ENCODE measurements at places on chromosomes 2 and 18.

DNA sequence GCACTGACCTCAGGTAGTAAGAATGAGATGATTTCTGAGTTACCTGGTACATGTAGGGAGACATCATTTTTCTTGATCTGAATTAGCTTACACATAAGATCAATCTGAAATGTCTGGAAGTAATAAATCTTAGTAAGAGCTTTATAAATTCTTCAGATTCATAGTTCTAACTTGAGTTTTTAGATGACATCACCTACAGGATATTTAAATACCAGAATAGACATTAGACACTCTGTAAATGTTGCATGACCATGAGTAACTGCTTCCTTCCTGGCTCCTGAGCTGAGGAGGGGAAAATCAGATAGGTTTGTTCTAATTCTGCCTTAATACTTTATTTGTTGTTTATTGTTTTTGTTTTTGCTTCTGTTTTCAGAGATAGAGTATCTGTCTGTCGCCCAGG lies 181.8 kb downstream of the PHLPP1 start:
- DNase-seq, result no peak

DNA sequence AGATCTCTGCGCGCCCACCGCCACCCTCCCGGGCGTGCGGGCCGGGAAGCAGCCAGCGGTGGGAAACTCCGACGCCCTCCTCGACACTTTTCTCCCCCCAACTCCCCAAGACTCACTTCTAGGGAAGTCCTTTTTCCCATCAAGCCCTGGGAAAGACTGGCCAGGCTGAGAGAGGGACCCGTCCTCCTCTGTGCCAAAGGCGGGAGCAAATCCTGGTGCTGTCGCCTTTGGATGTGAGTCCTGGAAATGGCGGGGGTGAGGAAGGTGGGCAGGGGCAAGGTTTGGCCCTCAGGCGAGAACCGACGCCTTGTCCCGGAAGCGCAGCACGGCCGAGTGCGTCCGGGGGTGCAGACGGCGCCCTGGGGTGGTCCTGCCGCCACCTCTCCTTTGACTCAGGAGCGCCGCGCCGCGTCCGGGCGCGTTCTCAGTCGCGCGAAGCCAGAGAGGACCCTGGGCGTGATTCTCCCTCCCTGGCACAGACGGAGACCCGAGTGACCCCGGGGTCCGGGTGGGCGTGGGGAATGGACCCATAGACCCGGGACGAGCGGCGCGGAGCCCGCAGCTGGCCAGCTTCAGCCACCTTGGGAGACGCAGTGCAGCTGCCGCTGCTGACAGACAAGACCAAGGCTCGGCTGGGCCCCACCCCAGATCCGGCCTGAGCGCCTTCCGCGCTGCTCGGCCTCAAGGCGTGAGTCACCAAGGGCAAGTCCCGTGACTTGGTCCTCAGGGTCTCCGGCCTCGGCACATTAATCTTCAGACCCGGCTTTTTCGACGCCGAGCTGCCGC lies 3.5 kb upstream of the LBX2 start:
- DNase-seq, result no peak

- no peak for DNase-seq
Observed at GRCh38 chr2:154261473-154262027, 389.8 kb downstream of the GALNT13 start.

DNA sequence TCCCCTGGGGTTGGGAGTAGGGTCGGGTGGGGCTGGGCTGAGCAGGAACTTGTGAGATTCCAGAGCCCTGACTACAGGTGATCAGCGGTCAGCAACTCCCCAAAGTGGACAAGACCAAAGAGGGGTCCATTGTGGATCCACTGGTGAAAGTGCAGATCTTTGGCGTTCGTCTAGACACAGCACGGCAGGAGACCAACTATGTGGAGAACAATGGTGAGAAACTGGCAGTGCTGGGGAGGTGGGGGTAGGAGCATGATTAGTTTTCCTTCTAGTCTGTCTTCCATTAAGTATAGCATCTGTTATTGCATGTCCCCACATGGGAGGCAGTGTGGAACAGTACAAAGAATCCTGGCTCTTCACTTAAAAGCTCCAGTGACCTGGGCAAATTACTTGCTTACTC lies 23.7 kb downstream of the ZNF142 start:
- no peak for DNase-seq

- DNase-seq, result no peak
Observed at GRCh38 chr2:19313553-19313952, 44.9 kb downstream of the OSR1 start.

- no peak for DNase-seq
Observed at GRCh38 chr18:36378205-36378604, 80.7 kb downstream of the FHOD3 start.

GRCh38 chr2:42725657-42726056 lies 38.3 kb downstream of the OXER1 start:
- no peak for DNase-seq

- no peak for DNase-seq
Observed at GRCh38 chr18:47120428-47120827, 29.9 kb downstream of the HDHD2 start.

DNA sequence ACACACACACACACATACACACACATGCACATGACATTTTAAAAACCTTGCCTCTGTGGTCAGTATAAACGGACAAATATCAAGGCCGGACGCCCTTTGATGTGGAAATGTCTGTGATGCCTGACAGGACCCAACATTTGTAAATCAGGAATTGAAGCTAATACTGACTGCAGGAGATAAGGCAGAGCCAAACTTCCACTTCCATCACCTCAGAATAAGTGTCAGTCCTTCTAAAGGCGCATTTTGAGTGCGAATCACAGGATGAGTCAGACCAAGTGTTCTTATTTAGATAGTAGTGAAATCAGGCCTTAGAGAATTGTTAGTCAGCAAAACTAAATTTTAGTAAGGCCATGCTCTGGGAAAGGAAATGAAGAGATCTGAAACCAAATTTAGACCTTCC lies 211.7 kb upstream of the LRATD1 start:
- DNase-seq, result peak; percentile 9

- DNase-seq, result no peak
Observed at GRCh38 chr18:59631583-59632181, 65.5 kb downstream of the CCBE1 start.

- no peak for DNase-seq
Observed at GRCh38 chr18:3973191-3973850, 481.8 kb downstream of the DLGAP1 start.

DNA sequence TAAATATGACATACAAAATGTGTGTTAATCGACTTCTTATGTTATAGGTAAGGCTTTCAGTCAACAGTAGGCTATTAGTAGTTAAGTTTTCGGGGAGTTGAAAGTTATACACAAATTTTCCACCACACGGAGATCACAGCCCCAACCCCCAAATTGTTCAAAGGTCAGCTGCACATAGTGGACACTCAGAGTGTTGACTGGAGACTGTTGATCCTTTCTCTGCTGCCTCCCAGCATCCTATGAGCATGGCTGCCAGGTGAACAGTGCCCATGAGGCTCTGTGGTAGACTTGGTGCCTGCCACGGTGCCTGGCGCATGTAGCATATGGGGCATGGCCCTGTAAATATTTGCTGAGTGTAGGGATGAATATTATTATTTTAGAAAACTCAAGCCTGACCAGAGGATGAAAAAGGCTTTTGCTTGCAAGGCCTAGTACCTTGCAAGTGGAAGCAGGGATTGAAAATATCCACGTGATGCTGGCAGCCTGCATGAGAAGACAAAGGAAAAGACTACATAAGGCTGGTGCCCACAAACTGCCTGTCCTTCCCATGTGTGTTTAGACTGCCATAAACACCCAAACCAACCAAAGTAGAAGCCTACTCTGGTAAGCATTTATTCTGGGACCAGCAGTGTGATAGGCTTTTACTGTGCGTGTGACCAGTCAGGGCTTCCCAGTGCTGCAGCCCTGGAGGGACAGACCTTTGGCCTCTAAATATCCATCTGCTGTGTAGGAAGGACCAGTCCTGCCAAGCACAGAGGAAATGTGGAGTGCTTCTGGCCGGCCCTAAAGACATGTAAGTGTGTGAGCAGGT lies 226.1 kb downstream of the LDLRAD4 start:
- DNase-seq, result no peak

DNA sequence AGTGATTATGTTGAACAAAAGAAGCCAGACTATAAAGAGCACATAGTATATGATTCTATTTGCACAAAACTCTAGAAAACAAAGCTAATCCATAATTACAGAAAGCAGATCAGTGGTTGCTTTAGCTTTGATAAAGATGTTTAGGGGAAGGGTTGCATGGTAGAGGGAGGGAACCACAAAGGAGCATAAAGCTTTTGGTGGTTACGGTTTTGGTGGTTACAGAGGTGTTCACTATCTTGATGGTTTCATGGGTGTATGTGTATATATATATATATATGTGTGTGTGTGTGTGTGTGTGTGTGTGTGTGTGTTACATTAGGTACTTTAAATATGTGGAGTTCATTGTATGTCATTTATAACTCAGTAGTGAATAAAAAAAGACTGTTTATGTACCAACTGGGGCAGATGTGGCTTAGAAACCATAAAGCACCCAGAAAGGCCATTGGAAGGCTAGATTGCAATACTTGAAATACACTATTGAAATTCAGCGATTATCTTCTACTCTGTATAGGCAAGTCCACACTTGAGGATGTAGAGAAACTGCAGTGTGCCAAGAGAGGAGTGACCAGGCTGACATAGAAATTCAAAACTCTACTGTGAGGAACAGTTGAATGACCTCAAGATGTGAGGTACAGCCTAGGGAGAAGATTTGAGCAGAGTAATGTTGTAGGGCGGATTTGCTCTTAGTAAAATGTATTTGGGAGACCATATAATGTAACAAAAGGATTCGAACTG lies 60.6 kb downstream of the CAB39 start:
- no peak for DNase-seq

DNA sequence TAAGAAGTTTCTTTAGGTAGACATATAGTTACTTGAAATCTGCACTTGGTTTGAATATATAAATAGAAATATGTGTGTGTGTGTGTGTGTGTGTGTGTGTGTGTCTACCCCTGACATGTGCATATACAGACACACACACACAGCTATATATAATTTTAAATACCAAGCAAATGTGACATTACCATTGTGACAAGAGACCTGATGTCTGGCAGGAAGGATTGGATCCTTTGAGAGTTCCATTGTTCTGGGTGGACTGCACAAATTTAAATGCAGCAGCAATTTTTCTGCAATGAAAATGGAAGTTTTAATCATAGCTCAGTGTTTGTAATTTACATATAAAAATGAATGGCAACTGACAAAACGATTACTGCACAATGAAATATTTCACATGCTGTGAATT lies 87.8 kb upstream of the CCDC195 start:
- DNase-seq, result no peak

DNA sequence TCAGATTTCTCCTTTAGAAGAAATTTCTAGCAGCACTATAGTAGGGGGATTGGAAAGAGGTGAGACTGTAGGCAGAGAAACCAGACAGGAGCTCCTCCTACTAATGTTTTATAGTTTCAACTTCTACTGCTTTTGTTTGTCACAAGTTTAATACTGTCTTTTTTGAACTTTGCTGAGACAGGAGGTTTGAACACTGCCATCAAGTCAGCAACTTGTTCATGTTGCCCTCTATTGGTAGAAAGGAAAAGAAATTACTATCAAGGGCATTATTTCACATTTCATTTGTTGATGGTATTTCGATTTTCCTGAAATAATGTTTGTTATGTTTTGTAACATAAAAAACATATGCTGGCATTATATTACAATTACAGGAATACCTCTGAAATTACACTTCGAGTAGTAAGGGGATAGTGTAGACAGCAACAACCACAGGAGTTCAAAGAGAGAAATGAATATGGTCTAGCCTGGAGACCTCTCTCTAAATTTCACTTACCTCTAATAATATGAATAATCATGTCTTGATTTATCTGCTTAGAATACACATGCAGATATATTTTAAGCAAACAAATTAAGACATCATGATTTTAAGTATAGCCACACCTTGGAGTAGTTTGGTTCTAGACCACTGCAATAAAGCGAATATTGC lies 12.4 kb upstream of the CCDC88A start:
- DNase-seq, result no peak

DNA sequence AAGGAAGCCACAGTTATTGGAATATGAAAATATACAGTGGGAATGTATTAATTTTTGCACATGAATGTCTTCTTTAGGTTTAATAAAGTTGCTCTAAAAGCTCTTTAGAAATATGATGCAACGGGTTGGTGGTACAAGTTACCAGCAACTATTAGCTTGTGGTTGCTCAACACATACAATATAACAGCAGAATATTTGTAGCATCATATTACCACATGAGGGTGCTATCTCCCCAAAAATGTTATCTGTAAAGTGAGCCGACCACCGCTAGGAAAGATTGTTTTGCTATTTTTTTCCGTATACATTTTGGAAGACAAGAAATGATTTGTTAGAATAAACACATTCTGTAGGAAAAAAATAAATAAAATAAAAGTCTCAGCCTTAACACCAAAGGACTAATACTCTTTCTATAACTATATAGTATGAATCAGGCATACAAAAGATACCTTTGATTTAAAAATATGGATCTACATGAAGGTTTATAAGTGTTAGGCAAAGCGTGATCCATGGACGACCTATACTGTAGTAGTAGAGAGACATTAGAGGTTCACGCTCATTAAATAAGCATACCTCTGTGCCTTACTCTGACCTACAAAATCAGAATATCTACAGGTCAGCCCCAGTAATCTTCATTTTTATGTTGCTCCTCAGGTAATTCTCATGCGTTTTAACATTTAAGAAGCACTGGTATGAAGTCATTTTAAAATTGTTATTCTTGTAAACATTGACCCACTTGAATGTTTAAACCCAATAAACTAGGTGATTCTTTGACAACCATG lies 1110.6 kb upstream of the ACVR2A start:
- DNase-seq, result peak; percentile 1

GRCh38 chr2:15992457-15993231 lies 52.3 kb downstream of the MYCN start:
- no peak for DNase-seq

DNA sequence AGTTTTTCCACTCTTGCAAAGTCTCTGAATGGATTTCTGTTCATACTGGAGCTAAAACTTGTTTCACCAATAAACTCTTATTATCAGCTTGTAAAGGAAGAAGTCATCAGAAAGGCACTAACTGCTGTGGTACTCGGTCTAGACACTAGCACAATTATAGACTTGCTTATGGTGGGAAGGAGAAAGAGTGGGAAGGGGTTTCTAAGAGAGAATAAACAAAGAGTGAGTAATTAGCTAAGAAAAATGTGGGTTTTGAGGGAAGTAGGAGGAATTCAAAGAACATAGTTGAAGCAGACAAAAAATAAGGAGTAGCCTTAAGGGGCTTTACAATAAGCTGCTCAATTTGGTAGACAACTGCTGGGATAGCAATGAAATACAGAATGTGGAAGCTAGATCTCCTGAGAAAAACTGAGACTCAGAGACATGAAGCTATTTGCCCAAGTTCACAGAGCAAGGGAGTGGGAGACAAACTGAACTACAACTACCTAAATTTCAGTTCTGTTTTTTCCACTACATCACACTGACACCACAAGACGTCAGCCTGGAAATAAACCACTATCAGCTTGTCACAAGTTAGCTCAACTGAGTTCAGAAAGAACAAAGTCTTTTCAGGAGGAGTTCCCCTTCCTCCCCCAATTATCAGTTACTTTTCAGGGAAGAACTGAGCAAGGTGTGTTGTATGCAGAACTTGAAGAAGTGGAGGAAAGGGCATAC lies 59.7 kb downstream of the MAP4K3 start:
- DNase-seq, result no peak

All from BJ (cell line).